ENCODE measurements at places on chromosomes 7 and 10. TPM values are rescaled to one million over a fixed set of nuclear protein-coding genes. Genes with fewer than 3 reads are reported as not detected.

HDAC9 gene
- 39.6 TPM for total RNA-seq

CALML5 gene
- not detected for total RNA-seq

WNT2 gene
- total RNA-seq, result 0.14 TPM

NXPH1 gene
- not detected for total RNA-seq

XRCC2 gene
- total RNA-seq, result 0.60 TPM

MEST gene
- 4.9 TPM for total RNA-seq

PILRA gene
- 2.0 TPM for total RNA-seq

GJD4 gene
- not detected for total RNA-seq

CRHR2 gene
- total RNA-seq, result 0.19 TPM

ENKUR gene
- not detected for total RNA-seq

PTTG1IP2 gene
- not detected for total RNA-seq

NEURL1 gene
- 0.14 TPM for total RNA-seq

SAMD9 gene
- total RNA-seq, result 2.8 TPM

PRKG1 gene
- total RNA-seq, result 38.9 TPM

ITIH5 gene
- total RNA-seq, result 10.8 TPM

DNA sequence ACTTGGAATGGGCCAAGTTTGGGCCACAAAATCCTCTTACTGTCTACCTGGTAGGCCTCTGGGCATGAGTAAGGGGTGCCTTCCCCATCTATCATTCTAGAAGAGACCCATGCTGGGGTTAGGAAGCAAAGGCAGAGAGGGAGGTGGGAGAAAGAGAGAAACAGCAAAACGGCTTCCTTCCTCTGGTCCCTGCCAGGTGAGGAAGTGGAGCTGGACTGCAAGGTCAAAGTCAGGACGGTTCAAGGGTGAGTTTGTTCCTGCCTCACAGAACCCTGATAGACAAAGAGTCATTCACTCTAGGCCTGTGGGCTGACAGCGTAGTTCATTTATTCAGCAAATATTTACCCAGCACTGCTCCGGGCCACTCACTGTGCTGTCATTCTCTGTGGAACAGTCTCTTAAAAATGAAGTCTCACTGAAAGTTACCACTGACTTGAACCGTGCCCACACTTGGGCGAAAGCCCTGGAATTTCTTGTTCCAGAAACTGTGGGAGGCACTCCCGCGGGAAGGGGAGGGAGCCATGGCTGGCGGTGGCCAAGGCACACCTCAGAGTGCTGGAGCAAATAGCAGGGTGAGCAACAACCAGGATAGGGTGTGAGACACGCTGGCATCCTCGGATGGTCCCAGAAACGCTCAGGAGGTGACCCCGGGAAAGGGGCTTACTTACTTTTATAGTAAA is 26.2 kb upstream of the ECHDC3 start:
- no peak for DNase-seq

DNA sequence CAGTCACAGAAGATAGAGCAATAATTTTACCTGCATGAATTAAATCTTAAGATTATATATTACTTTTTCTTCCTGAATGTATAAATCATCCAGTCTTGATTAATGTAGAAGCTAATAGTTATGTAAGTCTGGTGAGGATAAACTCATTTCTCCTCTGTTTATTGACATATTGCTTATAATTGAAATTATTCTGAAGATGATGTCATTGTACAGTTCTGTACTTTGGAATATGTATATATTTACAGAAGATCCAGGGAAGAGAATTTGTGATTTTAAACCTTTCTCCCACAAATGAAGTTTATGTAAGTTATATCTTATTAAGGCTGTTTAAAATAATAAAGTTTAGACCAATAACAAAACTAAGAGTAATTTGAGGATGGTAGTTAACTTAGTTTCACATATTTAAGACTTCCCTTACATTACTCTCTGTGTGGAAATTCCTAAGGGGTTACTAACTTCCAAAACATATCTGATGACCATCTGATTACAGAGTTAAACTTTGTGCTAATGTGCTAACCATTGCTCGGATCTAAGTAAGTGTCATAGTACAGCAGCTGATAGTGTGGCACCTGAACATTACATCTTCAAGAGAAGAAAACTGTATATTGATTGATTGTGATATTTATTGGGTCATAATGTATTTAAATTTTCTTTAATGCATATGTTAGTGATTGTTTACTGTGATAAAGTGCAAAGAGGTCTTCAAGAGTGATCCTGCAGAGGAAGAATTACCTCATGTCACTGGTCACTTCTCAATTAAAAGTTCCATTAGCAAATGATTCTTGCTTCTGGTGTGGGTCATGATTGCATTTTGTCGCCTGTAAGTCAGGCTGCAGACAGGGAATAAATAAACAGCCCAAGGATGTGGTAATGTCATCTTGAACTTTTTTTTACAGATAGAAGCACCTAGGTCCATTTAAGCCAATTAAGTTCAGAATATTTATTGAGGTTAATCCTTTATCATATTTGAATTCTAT is 96.9 kb downstream of the UBE3C start:
- DNase-seq, result no peak

GRCh38 chr10:34477249-34477648 is 337.8 kb downstream of the PARD3 start:
- no peak for DNase-seq

DNA sequence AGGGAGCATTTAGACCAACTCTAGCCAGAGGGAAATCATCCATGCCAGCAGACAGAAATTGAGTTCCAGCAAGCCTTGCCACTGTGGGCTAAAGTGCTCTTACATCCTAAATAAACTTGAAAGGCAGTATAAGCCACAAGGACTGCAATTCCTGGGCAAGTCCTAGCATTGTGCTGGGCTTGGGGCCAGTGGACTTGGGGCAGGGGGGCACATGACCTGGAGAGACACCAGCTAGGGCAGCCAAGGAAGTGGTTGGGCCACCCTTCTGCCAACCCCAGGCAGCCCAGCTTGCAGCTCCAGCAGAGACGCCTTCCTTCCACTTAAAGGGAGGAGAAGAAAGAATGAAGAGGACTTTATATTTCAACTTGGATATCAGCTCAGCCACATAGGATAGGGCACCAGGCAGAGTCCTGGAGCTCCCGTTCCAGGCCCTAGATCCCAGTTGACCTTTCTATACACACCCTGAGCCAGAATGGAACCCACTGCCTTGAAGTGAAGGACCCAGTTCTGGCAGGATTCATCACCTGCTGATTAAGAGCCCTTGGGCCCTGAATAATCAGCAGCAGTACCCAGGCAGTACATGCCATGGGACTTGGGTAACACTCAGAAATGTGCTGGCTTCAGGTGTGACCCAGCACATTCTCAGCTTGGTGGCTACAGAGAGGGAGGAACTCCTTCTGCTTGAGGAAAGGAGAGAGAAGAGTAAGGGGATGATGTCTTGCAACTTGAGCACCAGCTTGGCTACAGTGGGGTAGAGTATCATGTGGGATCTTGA is 153.0 kb downstream of the GNAI1 start:
- DNase-seq, result no peak

DNA sequence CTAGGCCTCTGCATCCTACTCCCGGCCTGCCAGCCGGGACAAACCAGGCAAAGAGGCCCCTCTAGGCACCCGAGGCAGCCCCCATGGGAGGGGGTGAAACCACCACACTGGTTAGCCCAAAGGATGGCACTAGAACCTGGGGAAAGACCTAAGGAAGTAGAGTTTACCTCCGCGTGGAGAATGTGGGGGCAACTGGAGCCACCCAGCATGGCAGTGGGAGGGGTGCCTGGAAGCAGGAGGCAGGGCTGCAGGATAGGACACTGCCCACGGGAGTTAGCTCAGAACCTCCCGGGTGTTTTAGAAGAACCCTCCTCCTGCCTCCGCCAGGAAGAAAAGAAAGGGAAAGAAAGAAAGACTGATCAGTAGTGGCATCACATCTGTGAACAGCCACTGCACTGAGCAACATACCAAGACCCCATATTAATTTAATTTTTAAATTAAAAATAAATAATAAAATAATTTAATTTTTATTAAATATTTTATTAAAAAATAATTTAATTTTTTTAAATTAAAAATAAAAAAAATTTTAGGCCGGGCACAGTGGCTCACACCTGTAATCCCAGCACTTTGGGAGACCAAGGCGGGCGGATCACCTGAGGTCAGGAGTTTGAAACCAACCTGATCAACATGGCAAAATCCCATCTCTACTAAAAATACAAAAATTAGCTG is 11.2 kb downstream of the AIFM2 start:
- DNase-seq, result no peak

- DNase-seq, result peak; percentile 35
Observed at GRCh38 chr7:128302139-128302538, 41.6 kb downstream of the RBM28 start.

DNA sequence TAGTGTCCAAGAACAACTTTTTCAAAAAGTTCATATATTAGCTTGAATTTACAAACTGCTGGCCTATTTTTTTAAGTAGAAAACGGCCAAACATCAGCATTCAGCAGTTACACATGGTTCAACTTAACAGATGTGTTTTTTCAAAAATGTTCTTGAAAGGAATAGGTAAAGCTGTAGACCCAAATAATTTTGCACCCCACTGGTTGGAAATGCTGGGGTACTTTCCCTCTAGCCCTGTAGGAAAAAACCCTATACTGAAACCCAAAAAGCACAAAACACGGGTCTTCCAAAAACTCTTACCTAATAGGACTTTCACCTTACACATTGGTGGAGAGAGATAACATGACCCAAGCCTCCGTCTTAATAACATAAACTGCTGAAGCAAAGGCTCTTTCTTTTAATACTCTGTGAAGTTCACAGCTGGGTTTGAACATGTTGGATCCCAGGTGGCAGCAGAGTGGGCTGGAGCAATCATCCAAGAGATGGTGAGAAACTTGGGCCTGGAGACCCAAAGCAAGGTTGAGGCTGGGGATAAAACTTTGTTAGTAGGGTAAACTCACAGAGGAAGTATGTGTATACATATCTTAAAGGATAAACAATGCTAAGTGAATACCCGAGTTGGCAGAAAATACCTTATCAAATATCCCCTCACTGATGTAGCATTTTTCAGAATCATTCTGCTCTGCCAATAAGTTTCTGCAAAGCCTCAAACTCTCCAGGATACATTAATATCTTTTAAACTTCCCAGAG is 629 bp upstream of the DNAJC9 start:
- DNase-seq, result no peak

GRCh38 chr10:132847416-132847777 is 61.5 kb upstream of the NKX6-2 start:
- DNase-seq, result no peak

GRCh38 chr7:1103789-1104515 is 16.0 kb downstream of the GPER1 start:
- no peak for DNase-seq

- DNase-seq, result no peak
Observed at GRCh38 chr10:22780474-22780885, 66.1 kb upstream of the PIP4K2A start.

GRCh38 chr7:75650681-75651080 is 88.1 kb downstream of the HIP1 start:
- peak; percentile 64 for DNase-seq

- no peak for DNase-seq
Observed at GRCh38 chr7:158386866-158387545, 200.6 kb downstream of the PTPRN2 start.

DNA sequence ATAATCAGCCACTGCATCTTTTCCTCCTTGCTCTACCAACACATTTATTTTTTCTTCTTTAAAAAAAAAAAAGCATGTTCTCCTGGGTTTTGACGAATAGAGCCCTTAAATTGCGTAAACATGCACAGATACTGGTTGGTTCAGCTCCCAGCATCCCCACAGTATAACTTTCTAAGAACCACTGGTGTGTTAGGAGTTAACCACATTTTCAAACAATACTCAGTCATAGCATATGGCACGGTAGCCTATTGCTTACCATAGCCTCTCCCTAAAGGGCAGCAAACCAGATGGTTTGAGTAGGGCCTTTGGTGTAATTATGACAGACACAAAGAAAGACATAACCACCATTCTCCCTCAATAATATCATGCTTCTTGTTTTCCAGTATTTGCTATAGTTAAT is 145.0 kb downstream of the LRRC4 start:
- no peak for DNase-seq

DNA sequence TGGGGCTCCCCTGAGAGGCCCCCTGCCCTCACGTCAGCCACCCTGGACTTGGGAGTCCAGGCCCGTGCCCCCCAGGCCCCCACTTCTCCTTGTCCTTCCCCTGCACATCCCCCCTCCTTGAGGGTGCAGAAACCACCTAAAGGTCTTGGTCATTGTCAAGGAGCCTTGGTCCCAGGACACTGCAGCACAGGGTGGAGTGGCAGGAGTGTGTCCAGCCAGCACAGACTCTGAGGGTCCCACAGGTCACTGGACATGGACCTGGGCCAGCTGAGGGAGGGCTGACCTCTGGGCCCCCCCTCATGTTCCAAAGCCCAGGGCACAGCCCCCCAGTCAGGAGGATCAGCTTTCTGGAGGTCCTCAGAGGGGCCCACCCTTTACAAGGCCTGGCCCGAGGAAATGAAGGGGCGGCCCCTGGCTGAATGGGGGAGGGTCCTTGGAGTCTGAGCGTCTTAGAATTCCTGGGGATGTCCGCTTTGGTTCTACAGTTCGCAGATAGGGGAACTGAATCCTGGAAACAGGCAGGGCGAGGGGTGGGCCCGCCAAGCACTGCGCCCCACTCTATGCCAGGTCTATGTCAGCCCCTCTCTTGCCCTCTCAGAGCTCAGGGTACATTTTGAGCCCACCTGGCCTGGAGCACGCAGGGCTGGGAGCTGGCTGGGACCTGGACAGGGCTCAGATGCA is 54.0 kb downstream of the PWWP2B start:
- no peak for DNase-seq

- DNase-seq, result no peak
Observed at GRCh38 chr7:111264981-111265380, 174.1 kb downstream of the LRRN3 start.

GRCh38 chr7:35258125-35258867 is 4.4 kb upstream of the TBX20 start:
- peak; percentile 38 for DNase-seq
